ENCODE measurements at places on chromosomes 12 and 14. TPM values are rescaled to one million over a fixed set of nuclear protein-coding genes. Genes with fewer than 3 reads are reported as not detected.
A peak's percentile ranks its signal among the peaks of the same experiment; 100 is the strongest.

DNA sequence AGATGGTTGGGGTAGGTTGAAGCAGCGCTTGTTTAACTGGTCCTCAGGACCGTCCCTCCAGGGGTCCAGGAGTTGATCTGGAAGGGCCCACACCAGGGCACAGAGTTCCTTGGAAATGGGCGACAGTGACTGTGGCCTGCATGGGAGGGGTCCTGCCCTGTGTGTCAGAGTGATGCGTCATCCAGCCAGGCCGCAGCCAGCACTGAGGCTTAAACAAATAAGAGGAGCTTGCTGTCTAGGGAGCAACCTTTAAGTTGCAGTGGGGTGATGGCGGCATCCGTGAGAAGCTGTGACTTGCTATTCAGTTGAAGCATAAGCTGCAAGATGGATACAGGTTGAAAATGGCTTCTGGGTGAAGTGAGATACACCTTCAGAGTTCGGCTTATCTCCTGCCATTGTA, 20.2 kb downstream of the DCAF4 start:
- DNase-seq: no peak

DNA sequence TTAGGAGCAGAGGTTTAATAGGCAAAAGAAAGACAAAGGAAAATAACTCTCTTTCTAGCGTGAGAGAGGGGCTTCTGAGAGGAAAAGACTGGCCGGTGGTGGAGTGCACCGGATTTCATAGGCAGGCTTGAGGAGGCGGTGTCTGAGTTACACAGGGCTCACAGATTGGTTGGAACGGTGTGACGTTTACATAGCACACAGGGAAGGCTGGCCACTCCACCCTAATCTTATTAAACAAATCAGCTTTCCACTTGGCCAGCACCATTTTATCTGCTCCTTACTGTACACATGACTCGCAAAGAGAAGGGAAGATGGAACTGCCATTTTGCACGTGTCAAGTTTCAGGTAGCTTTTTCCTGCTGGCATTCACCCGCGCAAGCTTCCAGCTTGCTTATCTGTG, 587.7 kb downstream of the RPL10L start:
- DNase-seq: no peak

GRCh38 chr12:120754792-120755191, 29.2 kb downstream of the ACADS start:
- DNase-seq: no peak

DNA sequence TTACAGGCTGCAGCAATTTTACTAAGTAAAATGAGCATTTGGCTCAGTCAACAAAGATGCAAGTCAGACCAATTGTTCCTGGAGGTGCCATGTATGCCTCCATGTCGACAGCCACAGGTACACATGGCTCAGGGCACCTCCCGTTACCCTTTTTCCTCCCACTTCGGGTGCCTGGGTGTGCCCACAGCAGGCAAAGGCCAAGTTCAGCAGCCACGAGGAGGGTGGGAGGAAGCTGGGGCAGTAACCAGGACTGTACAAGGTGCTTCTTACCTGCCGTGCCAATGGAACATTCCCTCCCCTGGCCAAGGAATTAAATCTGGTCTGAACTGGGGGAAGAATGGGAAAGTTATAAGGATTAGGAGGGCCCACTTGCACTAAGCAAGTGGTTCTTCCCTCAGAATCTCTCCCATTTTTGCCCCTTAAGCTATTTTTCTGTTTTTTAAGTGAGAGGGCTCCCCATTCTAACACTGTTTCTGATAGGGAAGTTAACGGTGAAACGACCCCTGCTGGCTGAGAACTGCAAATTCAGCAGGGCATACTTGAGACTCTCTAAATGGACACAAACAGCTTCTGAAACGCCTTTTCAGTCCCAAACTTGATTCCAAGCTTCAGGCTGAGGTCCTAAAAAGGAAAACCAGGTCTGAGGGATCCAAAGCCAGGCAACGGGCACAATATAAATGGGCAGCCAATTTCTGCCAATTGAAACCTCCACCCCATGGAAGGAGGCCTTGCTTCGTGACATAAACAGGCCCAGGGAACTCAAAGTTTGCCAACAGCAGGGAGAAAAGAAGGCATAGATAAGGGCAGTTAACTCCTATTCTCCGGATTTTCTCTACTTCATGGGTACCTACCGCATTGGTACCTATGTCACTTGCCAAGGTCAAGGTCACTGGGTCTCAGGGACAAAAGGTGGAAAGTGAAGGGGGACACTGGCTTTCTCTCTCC, 24.8 kb downstream of the CLECL1 start:
- DNase-seq: peak; percentile 61

DNA sequence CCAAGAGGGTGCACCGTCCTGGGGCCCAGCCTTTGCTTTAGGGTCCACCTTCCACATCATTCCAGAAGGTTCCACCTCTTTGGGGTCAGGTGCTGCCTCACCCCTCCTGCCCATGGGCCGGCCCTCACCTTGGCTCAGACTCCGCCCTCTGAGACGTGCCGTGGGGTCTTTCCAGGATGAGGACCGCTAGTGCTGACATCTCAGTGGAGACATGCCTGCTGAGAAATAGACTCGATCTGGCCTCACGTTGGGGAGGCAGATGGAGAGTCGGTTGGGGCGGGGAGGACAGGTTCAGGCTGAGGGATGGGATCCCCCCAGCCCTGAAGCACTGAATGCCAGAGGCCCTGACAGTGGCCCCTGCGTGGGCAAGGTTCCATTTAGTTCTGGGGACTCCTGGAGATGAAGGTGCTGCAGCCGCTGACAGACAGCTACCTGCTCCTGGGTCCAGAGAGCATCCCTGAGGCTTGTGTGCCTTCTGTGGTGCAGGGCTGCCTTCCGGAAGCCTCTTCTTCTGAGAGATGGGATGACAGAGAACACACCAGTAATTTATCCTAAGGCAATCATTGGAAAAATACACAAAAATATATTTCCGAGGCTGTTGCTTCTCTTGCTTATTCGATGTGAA, 185.3 kb downstream of the KIF26A start:
- no peak for DNase-seq

- DNase-seq: no peak
These were observed 31.1 kb downstream of the PITPNM2 start for GRCh38 chr12:123119808-123120207.

DNA sequence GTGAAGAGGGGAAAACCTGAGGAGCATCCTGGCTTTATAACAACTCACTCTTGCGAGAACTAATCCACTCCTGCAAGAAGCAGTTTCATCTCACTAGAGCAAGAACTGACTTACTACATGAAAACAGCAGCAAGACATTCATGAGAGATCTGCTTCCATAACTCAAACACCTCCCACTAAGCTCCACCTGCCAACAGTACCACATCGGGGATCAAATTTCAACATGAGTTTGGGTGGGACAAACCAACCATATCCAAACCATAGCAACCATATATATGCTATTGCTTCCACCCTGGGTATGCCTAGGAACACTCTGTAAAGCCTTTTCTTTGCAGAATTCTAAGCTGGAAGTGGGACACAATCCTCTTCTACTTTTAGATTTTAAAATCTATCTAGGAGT, 13.9 kb upstream of the AVPR1A start:
- DNase-seq: no peak

GRCh38 chr14:98204139-98204538, 1067.9 kb downstream of the BCL11B start:
- DNase-seq: no peak

DNA sequence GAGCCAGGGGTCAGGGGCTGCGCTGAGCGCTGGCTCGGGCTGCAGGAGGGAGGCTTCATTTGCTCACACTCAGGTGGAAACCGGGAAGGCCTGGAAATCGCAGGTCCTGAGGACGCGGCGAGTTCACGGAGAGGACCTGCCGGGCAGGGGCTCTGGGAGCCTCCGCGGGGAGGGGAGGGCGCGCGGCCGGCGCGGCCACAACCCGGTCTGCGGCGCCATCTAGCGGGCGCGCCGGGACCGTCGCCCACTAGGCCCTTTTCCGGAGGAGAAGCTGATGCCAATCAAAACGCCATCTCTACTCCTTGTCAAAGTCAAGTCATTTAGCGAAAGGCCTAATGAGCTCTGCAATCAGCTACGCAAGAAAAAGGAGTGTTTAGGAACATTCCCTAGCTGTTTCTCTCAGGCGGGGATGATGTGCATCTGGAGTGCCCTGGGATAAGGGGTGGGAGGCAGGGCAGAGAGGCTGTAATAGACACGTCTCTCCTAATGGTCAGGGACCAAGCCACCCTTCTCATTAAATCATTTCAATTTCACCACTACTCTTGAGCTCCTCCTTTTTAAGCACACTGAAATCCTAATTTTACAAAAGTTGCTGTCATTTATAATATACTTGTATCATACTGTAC, 885.8 kb upstream of the TMEM132C start:
- peak; percentile 58 for DNase-seq

- no peak for DNase-seq
These were observed 10.0 kb downstream of the FBXO33 start for GRCh38 chr14:39422243-39422642.

DNA sequence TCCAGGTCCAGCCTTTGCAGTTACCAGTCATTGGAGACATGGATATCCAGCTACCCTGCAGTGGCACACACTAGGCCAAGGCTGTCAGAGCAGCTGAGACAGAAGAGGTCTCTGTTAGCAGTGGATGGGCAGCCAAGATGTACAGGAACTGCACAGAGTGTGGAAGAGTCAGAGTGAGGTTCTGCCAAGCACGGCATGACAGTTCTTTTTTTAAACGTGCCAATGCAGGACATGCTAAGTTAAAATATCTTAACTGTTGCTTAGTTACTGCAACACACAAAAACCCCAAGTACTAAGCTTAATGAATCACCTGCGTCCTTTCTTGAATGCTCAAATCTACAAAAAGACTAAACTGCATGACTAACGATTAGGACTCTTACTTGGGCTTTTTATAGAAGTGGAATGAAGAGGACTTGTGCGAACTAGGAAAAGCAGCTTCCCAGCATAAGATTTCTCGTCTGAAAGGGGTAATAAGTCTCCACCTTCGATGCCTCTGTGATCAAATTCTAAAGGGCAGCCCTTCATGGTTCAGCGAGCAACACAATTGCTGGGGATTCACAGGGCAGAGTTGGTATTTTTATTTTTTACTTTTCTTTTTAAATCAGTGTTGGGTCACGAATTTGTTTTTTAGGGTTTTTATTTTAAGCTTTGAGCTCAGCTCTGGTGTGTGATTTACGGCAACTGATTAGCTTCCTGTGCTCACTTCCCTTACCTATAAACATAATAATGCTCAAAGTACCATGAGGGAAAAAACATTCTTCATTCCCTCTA, 20.6 kb downstream of the MAPK1IP1L start:
- peak; percentile 86 for DNase-seq

- no peak for DNase-seq
These were observed 27.2 kb downstream of the HIGD1C start for GRCh38 chr12:50979369-50980052.

DNA sequence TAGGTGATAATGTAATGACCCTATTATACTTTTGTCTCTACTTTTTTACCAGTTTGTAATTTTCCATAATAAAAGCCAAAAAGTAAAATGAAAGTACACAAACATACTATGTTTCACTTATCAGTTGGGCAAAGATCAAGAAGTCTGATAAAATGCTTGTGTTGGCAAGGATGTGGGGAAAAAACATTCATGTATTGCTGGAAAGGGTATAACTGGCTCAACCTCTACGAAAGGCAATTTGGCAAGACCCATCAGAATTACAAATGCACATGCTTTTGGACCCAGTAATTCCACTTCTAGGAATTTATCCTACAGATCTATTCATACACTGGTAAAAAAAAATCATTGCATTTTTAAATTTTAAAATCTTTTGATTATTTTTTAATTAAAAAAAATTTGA, 68.0 kb downstream of the SPTB start:
- no peak for DNase-seq

DNA sequence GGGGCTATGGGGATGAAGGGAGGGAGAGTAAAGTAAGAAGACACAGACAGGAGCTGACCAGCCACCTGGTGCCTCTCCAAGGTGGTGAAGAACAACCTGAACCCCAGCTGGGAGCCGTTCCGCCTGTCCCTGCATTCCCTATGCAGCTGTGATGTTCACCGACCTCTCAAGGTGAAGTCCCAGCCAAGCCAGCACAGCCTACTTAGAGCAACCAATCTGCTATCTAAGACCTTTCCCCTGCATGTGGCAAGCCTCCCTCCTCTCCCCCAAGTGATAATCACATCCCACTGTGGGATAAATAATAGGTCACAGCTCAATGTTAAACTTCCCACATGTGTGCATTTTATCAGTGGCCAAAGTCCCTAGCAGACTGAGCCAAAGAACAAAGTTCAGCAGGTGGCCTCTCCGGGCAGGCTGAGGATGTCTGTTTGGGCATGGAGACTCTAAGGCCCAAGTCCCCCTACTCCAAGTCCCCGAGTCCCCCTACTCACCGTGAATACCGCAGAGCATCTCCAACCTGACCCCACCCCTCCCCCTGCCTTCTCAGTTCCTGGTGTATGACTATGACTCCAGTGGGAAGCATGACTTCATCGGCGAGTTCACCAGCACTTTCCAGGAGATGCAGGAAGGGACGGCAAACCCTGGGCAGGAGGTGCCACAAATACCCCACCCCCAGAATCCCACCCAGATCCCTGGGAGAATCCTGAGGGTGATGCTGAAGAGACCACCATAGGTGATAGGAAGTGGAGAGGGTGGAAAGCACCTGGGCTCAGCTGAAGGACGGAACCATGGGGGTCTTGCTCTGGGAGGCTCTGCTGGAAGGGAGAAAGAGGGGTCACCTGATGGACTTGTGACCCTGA, 3.5 kb downstream of the CPNE6 start:
- DNase-seq: no peak

DNA sequence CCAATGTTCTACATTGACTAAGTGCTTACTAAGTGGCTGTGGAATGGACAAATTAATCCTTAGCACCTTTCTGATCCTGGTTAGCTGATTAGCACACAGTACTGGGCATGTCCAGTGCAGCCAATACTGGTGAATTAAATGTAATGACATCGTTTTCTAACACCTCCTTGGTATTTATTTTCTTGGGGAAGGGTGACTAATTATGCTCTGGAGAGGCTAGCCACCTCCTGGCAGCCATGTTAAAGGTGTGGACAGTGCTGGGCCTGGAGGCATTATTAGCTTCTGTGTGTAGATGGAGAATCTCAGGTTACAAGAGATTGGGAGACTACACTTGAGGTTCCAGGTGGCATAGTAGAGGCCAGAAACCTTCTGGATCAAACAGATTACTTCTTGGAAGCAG, 230.9 kb upstream of the DDHD1 start:
- DNase-seq: no peak

DNA sequence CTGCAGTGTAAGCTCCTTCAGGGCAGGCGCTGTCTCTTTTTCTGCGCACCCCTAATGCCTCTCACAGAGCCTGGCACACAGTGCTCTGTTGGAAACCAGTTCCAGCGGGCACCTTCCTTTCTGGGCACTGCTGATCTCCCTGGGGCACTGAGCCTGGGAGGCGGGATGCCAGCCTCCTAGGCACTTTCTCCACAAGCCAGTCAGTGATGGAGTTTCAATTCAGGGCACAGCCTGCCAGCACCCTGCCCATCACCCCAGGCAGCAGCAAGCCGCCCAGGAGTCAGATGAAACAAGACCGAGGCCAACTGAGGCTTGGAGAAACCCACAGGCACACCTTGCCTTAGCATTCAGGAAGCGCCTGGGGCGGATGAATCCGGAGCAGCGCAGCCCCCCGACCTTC, 5.7 kb upstream of the CTDSP2 start:
- DNase-seq: no peak

Gene RASSF9
- total RNA-seq: 0.05 TPM

Gene CD69
- not detected for total RNA-seq

Gene PLA2G1B
- not detected for total RNA-seq

Gene MYL2
- total RNA-seq: 24.6 TPM

Gene EDDM3A
- not detected for total RNA-seq
